ENCODE measurements at places on chromosomes 6 and 20. TPM values are rescaled to one million over a fixed set of nuclear protein-coding genes. Genes with fewer than 3 reads are reported as not detected.

DNA sequence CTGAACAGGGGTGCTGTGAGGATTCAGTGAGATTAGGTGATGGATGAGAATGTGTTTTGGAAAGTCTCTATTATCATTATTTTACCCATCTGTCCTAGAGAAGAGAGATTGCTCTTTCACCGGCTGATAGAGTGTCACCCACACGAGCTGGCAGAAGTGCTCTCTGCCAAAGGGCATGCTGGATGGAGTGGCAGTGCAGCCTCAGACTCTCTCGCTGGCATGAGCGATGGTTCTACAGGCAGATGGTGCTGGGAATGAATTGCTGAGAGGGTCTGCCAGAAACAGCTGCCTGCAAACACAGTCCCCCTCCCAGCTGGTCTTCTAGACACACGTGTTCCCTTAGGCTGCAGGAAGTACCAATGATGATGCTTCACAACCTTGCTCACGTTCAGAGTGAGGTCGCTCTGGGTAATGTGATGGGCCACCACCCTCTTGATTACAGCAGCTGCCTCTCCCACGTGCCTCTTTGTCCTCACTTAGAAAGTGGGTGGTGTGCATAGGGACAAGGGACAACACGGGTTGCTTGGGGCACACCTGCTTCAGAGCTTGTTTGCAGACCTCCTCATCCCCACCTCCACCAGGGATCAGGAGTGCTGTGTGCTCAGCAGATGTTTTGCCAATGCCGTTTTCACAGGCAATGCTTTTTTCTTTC lies 84.7 kb downstream of the FOXA2 start:
- no peaks in the 10 kb centered on the region for H3K27me3 ChIP-seq
- no peaks in the 10 kb centered on the region for H3K4me1 ChIP-seq
- H3K27ac ChIP-seq: no peak overlapping the region
- H3K4me3 ChIP-seq: no peak overlapping the region
- H3K36me3 ChIP-seq: no peaks in the 10 kb centered on the region

GRCh38 chr20:4167261-4168021 lies 152.1 kb upstream of the RNF24 start:
- no peaks in the 10 kb centered on the region for H3K27me3 ChIP-seq
- no peak overlapping the region for H3K4me3 ChIP-seq
- no peaks in the 10 kb centered on the region for H3K36me3 ChIP-seq
- no peak overlapping the region for H3K27ac ChIP-seq
- DNase-seq: no peak

GRCh38 chr6:157494132-157494710 lies 113.2 kb downstream of the ZDHHC14 start:
- H3K4me1 ChIP-seq: no peaks in the 10 kb centered on the region
- no peak overlapping the region for H3K4me3 ChIP-seq
- no peak for DNase-seq
- no peaks in the 10 kb centered on the region for H3K27me3 ChIP-seq
- H3K27ac ChIP-seq: no peak overlapping the region

GRCh38 chr6:63415286-63415685 lies 95.5 kb upstream of the LGSN start:
- no peak overlapping the region for H3K4me3 ChIP-seq
- no peak overlapping the region for H3K27ac ChIP-seq
- DNase-seq: no peak
- H3K36me3 ChIP-seq: no peaks in the 10 kb centered on the region
- H3K27me3 ChIP-seq: no peaks in the 10 kb centered on the region

DNA sequence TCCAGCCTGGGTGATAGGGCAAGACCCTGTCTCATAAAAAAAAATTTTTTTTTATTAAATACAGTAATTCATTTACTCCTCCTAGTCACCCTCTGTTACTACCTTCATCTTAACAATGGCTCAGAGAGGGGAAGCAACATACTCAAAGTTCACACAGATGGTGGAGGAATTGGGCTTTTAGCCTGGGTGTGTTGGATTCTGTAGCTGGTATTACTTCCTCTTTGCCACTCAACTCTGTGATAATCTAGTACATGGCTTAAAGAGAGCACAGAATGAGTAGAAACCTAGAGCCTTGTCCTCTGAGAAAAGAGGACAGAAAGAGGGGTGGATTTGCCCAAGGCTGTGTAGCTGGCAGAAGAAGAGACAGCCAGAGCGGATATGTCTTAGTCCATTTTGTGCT lies 96.6 kb downstream of the DLGAP4 start:
- H3K36me3 ChIP-seq: no peaks in the 10 kb centered on the region
- H3K27me3 ChIP-seq: peaks cover 18% of the 10 kb centered on the region
- peaks cover 18% of the 10 kb centered on the region for H3K4me1 ChIP-seq
- H3K27ac ChIP-seq: no peak overlapping the region
- H3K4me3 ChIP-seq: no peak overlapping the region

GRCh38 chr6:52020945-52021570 lies 66.4 kb downstream of the PKHD1 start:
- no peak for DNase-seq
- H3K27ac ChIP-seq: no peak overlapping the region
- H3K27me3 ChIP-seq: no peaks in the 10 kb centered on the region
- H3K4me3 ChIP-seq: no peak overlapping the region
- no peaks in the 10 kb centered on the region for H3K4me1 ChIP-seq

GRCh38 chr6:41728073-41728936 lies 7.1 kb downstream of the TFEB start:
- no peak for DNase-seq
- H3K4me3 ChIP-seq: no peak overlapping the region
- H3K27ac ChIP-seq: no peak overlapping the region
- no peaks in the 10 kb centered on the region for H3K27me3 ChIP-seq

- no peak overlapping the region for H3K27ac ChIP-seq
- H3K36me3 ChIP-seq: no peaks in the 10 kb centered on the region
- H3K4me1 ChIP-seq: no peaks in the 10 kb centered on the region
- no peak for DNase-seq
Measured at GRCh38 chr20:14344746-14345145, 7.3 kb upstream of the FLRT3 start.

- H3K4me1 ChIP-seq: no peaks in the 10 kb centered on the region
- no peaks in the 10 kb centered on the region for H3K36me3 ChIP-seq
- H3K4me3 ChIP-seq: no peak overlapping the region
- no peak for DNase-seq
Measured at GRCh38 chr6:41252401-41253169, 24.4 kb downstream of the TREML4 start.

The XKR7 gene
- polyA plus RNA-seq: not detected

The PSORS1C2 gene
- polyA plus RNA-seq: not detected

The PAX1 gene
- not detected for polyA plus RNA-seq

The SLC17A2 gene
- polyA plus RNA-seq: not detected

The PPP1R14C gene
- polyA plus RNA-seq: 35.4 TPM

The MROH8 gene
- 0.73 TPM for polyA plus RNA-seq
